ENCODE measurements at places on chromosomes 11 and 22. TPM values are rescaled to one million over a fixed set of nuclear protein-coding genes. Genes with fewer than 3 reads are reported as not detected.

ANO5 gene
- total RNA-seq, result not detected

TRIM49 gene
- not detected for total RNA-seq

SCGB1C1 gene
- total RNA-seq, result not detected

OR2AG1 gene
- total RNA-seq, result not detected

PIWIL4 gene
- 0.05 TPM for total RNA-seq

GRCh38 chr11:128962896-128963295, 20.2 kb upstream of the TP53AIP1 start:
- DNase-seq, result no peak

GRCh38 chr22:30858976-30859713, 109.4 kb downstream of the MORC2 start:
- DNase-seq, result no peak

- DNase-seq, result no peak
These were observed 416.3 kb downstream of the SHANK2 start for GRCh38 chr11:70836071-70836470.

DNA sequence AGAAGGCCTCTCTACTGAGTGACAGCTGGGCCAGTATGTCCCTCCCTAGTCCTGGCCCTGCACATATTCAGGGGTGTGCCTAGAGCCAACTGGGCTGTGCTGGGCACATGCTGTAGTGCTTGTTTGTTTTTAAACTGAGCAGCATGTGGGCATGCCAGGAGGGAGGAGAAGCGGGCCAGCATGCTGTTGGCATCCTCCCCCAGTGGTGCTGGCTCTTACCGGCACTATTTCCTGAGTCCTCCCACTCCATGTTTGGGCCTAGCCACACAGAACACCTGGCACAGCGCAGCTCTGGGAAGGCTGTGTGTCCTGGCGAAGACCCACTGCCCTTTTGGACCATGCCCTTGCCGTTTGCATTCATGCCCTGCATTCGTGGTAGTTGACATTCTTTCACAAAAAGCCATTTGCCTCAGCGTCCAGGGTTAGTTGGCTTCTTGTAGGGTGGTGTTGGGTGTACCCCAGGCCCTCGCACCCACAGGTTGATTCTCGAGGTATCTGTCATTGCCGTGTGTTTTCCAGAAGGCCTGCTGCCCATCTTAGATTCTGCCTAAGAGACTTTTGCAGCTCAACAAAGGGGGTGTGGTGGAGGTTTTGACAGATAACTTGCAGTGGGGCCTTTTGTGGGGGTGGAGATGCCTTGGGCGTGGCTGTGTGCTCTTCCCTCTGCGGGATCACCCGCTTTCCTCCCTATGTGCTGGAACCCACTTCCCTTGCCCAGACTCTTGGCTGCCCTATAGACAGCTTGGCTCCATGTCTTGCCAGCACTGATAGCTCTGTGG, 13.6 kb downstream of the DGCR8 start:
- no peak for DNase-seq

- DNase-seq, result no peak
These were observed 1110.4 kb downstream of the BRD1 start for GRCh38 chr22:48717076-48717810.

GRCh38 chr11:19880088-19880345, 167.4 kb downstream of the NAV2 start:
- DNase-seq, result no peak

GRCh38 chr11:2770761-2771301, 71.0 kb upstream of the KCNQ1OT1 start:
- DNase-seq, result peak; percentile 44

DNA sequence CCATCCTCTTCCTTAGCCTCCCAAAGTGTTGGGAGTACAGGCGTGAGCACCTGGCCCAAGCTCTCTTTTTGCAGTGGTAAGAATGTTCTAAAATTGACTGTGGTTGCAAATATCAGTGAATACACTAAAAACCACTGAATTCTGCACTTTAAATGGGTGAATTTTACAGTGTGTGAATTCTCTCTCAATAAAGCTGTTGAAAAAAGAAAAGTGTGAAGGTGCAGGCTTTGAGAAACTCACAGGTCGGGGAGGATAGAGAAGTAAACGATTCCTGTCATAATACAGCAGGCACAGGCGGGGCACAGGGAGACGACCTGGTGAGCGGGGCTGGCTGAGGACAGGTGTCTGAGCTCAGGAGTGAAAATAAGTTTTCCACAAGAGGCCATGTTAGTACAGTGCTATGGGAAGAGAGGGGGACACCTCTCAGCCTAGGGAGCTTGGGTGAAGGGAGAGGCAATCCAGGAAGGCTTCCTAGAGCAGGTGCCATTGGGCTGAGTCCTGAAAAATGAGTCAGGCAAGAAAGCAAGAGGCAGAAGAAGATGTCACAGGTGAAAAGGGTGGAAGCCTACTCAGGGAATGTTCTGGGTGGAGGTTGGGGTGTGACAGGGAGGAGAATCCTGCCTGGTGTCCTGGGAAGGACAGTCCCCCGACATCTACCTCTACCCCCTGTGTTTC, 26.1 kb downstream of the LIF start:
- no peak for DNase-seq

- DNase-seq, result no peak
These were observed 67.5 kb upstream of the NNMT start for GRCh38 chr11:114228435-114229411.

- DNase-seq, result peak; percentile 68
These were observed 34.4 kb downstream of the PRDM11 start for GRCh38 chr11:45180848-45181192.

- DNase-seq, result no peak
These were observed 109.7 kb upstream of the OR9Q1 start for GRCh38 chr11:57913715-57914704.

- no peak for DNase-seq
These were observed 125.3 kb downstream of the FEZ1 start for GRCh38 chr11:125370561-125371389.

Measured in SJSA1 (cell line).